H7 (cell line): ENCODE measurements at places on chromosomes 1 and 21.

DNA sequence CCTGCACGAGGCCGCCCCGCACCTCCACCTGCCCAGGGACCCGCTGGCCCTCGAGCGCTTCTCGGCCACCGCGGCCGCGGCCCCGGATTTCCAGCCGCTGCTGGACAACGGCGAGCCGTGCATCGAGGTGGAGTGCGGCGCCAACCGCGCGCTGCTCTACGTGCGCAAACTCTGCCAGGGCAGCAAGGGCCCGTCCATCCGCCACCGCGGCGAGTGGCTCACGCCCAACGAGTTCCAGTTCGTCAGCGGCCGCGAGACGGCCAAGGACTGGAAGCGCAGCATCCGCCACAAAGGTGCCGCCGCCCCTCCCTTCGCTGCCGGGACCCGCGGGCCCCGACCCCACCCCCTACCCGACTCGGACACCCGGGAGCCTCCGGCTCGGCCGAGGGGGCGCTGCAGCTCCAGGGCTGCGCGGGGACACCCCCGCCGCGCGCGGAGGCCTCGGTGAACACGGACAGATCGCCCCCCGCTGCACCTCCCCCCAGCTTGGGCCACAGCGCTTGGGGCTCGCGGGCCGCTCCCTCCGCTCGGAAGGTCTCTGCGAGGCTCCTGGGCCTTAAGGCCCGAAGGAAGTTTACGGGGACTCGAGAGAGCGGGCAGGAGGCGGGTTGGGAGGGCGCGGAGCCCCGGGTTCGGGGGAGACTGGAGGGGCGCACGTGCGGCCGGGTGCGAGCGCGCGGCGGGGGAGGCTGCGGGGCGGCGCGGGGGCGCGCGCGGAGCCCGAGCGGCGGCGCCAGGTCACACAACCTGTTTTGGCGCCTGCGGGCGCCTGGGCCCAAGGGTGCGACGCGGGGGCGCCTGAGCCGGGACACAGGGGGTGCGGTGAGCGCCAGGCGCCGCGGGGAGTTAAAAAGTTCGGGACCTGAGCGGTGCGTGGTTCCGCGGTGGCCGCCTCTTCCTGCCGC, 1.2 kb downstream of the SAMD11 start:
- DNase-seq = peak; percentile 91

GRCh38 chr1:206890125-206891060, 6.8 kb upstream of the IL24 start:
- peak; percentile 35 for DNase-seq

DNA sequence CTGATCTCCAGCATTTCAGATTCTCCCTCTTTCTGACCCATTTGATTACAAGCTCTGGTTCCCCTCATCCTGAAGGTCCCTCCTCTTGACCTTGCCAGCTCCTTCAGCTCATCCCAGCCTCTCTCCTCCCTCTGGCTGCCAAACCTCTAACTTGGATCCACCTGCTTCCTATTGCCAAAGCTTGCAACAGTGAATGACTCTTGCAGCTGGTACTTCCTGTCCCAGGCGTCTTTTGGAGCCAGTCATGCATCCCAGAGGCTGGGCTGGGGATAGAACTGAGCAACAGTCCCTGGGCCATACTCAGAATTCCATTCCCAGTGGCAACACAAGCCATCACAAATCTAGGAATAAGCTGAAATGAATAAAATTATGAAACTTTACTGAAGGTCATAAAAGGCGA, 27.7 kb upstream of the SPOCD1 start:
- DNase-seq = no peak

GRCh38 chr21:30408782-30409494, 13.1 kb downstream of the KRTAP13-1 start:
- peak; percentile 61 for DNase-seq

DNA sequence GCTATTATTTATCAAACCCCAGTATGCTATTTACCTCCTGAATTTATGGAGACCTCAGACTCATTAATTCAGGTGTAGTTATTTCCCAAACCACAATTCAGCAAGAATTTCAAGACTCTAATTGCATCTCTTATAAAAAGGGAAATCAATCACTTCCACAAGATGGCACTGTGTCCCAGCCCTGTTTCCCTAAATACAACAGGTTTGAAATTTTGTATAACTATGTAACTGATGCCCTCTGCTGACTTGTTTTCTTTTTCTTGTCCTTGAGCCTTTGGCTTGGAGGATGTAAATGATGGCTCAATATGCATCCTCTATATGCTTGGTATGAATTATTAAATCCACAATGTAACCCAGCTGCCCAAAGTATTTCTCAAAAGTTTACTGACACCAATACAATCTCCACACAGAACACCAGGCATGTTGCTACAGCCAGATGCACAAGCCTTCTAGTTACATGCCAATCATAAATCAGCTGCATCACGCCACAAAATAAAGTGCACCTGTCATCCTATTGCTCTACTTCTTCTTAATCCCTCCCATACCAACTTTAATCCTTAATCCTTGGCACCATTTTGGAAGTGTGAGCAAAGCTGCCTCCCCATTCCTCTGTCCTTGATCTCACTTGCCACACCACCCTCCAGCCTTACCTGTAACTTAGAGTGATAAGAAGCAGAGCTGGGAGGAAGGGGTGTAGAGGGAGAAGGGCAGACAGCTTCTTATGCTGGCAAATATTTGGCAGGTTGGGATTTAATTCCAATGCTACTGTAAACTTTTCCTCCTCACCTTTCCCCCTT, 9.0 kb downstream of the C1orf105 start:
- DNase-seq = peak; percentile 38

DNA sequence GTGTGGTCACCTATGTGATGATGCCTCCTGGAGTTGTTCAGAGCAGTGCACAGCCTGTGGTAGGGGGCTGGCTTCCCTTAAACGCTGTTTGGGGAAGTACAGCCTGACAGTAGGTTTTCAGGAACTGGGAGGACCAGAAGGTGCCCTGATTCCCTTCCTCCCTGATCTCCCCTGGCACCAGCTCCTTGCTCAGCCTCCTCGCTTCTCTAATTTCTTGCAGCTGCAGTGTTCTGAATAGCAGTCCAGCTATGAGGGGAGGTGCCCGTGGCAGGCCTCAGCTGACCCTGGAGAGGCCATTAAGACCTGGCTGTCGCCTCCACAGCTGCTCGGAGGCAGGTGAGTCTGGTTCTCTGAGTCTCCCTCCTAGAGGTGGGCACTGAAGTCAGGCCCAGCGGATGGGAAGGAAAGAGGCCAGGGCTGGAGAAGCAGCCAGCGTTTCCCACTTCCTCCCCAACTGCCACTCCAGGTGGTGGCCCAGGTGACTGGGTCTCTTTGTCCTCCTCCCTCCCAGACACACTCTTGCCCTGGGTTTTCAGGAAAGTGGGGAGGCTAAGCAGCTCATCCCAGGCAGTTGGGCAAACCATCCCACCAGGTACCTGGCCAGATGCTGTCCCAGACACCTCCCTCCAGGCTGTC, 52.0 kb upstream of the RPL11 start:
- no peak for DNase-seq

- DNase-seq = no peak
These were observed 40.0 kb downstream of the ZNF678 start for GRCh38 chr1:227603327-227603726.
